Anterior cingulate cortex (tissue), 58 donors: ENCODE measurements at places on chromosomes 2 and 18.

DNA sequence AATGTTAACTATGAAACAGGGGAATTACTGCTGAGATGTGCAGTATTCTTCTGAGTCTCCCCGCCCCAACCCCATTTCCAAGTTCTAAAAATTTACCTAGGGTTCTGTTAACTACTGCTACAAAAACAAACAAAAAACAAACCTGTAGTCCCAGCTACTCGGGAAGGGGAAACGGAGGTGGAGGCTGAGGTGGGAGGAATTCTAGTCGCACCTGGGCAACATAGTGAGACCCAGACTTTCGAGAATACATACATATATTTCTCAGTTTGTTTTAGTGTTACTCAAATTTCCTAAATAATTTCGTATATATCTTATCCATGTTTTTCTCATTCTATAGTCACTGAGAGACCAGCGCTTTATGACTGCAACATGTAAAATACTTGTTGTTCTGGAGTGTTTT, 989 bp downstream of the STAM2 start:
- DNase-seq: no peak

- no peak for DNase-seq
These were observed 86.6 kb downstream of the RND3 start for GRCh38 chr2:150400849-150401248.

- no peak for DNase-seq
These were observed 166.3 kb downstream of the MYCN start for GRCh38 chr2:16106619-16107018.

DNA sequence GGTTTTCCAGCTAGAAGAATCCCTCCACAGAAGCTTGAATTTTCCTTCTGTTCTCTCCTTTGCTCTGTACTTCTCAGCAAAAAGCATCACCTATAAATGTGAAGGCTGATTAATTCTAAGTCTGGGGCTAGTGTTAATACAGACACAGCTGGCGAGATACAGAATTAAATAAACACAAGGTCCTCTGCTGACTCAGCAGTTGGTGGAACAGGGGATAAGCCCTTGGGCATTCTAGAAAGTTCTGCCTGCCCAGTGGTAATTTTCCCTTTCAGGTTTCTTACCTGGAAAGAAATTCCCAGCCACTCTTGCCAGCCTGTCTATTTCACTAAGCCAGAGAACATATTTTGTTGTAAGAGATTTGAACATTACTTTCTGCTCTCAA, 175.3 kb upstream of the MSH6 start:
- no peak for DNase-seq

- no peak for DNase-seq
These were observed 48.2 kb downstream of the PIGN start for GRCh38 chr18:62138461-62139235.

DNA sequence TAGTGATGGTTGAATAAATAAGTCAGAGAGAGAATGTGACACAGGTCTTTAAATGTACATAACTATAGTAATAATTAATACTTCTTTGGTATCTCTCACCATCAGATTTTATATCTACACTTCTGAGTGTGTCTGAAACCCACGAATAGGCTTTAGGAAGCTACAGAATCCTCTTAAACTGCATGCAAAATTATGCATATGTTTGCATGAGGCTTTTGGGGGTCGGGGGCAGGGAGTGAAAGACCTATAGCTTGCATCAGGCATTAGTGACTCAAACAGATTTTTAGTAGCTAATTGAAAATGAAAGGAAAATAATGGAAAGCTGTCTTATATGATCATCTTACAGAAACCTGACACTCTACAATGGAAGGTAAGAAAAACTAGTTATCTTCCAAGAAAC, 14.9 kb downstream of the LRPPRC start:
- DNase-seq: no peak

DNA sequence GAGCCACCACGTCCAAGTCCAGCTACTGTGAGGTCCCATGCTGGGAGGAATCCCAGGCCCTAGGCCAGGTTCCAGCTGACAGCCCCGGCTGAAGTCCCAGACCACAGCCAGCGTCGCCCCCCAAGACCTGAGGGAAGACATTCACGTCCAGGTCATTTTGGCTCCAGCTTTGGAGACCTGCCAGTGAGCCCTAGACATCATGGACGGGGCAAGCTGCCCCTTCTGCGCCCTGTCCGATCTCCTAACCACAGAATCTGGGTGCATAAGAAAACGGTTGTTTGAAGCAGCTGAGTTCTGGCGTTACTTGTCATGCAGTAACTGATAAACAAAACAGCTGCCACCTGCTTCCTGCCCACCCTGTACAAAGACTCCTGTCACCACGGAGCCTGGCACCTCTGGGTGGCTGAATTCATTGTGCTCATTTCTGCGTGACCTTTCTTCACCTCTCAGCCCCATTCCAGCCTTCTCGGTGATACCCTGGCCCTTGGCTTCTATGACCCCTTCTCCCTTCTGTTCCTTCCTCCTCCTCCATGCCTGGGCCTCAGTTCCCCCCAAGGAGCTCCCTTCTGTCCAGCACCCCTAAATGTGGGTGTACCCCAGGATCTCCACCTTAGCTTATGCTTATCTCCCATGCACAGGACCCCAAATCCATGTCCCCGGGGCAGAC, 72.6 kb upstream of the SMAD7 start:
- no peak for DNase-seq

DNA sequence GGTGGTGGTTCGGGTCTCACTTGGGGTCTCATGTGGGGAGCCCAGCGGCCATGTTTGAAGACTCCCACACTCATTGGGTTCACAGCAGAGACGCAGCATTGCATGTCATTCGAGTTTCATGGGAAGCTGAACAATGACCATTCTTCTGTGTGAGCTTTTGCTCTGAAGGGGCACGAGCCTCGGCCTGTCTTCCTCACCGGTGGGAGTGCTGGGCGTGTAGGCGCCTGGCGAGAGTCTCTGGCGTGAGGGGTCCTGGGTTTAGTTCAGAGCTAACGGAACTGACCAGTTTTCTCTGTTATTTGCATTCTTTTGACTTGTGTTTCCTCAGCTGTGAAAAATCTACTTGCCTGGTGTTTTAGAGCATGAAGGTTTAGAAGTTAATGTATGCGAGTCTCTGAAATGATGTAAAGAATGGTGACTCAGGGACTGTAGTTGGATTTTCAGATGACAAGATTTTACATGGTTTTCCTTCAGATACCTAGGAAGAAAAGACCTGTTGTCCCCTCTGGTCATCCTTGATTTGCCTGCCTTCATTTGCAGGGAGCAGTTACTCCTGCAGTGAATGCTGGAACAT, 98.1 kb downstream of the ARMC9 start:
- no peak for DNase-seq

DNA sequence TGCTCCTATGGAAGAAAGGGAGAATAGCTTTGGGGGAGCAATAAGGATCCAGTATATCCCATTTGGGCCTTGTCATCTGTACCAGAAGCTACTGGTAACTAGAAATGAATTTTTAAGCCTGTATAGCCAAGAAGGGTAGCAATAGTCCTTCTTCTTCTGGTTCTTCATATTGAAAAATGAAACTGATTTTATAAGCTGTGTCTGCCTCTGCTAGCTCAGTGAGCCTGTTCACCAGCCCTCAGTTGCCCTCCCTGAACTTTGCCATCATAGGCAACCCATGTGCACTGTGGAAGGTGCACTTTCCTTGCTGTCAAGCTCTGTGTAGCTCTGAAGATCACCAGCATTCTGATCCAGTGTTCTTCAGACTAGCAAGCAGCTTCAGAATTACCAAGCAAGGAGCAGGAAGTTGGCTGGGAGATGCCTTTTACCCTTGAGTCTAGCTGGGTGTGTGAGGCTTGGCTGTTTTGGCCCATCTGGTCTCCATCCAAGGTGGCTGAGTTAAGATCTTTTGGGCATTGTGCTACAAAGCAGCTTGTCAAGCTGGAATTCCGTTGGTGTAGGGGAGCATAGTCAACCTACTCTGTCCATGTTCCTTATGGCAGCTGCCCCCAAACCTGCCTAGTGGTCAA, 55.8 kb upstream of the MGAT5 start:
- DNase-seq: no peak

GRCh38 chr2:119240311-119241204, 16.9 kb downstream of the STEAP3 start:
- no peak for DNase-seq

DNA sequence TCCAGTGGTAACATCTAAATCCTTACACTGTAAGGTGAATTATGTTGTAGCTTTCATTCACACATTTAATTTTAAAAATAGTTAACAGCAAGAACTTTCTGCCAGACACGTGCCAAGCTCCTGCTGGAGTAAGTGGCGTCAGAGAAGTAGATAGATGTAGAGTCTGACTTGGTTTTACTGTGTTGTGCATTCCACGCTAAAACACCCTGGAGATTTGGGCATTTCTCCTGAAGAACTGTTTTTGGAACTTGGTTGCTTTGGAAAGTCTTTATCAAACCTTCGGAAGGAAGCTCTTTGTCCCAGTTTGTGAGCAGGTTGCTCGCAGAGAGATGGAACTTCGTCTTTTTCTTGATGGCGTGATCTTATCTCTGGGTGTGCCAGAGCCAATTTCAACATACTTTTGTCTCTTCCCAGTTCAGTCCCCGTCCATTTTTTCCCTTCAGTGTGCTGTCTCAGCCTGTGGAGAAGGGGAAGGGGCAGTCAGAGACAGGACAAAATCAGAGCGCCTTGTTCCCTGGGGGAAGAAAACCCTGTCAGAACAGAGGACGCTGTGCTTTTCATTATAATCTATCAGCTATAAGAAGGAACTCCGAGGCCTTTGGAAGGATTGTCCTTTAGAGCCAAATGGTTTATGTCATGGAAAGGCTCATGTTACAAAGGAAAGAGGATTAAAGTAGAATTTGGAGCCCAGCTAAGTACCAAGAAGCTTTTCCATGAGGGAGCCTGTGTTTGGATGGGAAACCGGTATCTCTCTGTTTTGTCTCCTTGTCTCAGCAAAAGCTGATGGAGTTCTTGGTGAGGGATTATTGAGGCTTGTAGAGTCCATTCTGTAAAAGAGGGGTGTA, 18.9 kb downstream of the GRHL1 start:
- no peak for DNase-seq

- no peak for DNase-seq
These were observed 748.0 kb downstream of the DPP10 start for GRCh38 chr2:115190459-115190858.

DNA sequence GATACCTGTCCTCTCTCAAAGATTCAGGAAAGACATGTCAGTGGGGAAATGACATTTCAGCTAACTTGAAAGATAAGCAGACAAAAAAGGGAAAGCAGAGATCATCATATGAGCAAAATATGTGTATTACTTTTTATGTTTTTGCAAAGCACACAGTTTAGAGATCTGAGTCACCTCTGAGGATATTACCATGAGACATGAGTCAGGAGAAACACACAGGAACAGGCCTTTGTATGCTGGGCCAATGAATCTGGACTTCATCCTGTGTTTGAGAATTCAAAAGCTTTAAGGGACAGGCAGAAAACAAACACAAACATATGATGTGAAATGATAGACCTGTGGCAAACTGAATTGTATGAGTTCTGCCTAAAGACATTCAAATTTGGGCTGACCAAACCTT, 306.0 kb upstream of the EPC2 start:
- no peak for DNase-seq

DNA sequence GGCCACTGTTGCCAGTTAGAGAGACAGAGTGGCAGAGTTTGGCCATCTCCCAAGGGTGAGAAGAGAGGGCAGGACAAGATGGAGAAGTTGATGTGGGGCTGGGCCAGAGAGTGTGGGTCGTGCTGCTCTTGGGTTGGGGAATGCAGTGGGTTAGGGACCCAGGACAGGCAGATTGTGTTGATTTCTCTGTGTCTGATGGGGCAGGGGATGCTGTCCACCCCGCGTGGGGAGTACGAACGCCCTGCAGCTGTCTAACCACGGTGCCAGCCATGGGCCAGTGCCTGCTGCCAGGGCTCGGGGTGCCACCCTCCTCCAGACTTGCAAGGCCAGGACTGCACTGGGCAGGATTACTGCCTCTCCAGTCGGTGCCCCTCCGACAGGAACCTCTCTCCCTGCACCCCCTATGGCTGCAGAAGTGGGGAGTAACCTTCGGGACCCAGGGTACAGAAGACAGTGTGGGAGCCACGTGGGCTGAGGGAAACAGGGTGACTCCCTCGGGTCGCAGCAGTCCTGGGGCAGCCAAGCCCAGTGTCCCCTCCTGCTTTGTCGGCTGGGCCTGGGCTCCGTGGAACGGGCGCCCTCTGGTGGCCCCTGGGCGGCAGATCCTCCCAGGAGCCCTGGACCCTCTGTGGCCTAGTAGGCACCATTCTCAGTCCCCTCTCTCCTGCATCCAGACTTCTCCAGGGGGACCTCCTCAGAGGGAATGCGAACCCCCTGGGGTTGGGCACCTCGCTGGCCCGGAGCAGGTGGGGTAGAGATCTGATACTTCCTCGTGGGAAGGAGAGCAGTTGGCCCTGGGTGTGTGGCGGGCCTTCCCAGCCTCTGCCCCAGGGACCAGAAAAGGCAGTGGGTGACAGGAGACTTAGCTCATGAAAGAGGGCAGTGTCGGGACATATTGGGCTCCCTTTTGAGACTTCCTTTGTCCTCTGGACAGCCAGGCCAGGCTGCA, 2.7 kb downstream of the GPC1 start:
- peak; percentile 67 for DNase-seq

- DNase-seq: no peak
These were observed 50.6 kb upstream of the ZFP36L2 start for GRCh38 chr2:43276962-43277391.

GRCh38 chr2:60519231-60519863, 34.1 kb downstream of the BCL11A start:
- DNase-seq: no peak

GRCh38 chr2:216657980-216658379, 24.8 kb downstream of the IGFBP2 start:
- no peak for DNase-seq

GRCh38 chr2:83103613-83104012, 1355.5 kb downstream of the SUCLG1 start:
- no peak for DNase-seq

DNA sequence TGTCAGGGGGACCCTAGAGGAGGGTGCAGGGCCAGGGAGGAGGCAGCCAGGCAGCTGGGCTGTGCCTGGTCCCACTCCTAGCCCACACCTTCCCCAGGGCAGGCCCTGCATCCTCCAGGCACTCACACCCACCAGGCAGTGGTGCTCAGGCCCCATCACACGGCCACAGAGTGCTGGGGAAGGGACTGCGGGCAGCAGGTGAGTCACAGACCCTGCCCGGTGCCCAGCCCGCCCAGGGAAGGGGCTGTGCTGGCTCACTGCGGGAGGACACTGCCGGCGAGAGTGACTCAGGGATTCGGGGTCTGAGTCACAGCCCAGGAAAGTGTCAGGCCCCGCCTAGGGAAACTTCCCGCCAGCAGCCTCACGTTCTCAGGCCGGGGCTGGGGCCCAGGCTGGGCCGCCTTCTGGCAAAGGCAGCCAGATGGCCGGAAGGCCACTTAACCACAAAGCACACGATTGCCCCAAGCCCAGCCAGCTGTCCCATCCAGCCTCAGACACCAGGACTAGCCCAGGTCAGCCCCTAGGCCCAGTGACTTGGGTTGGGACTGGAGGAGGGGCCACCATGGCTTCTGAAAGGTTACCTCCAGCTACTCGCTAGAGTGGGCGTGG, 42.2 kb downstream of the BIN1 start:
- no peak for DNase-seq
